Brain pericyte (primary cell): ENCODE measurements at places on chromosomes 1 and 21.

- no peak for DNase-seq
Measured at GRCh38 chr1:22869325-22869724, 103.3 kb downstream of the LACTBL1 start.

GRCh38 chr1:202967684-202968281 lies 726 bp upstream of the CYB5R1 start:
- no peak for DNase-seq

- no peak for DNase-seq
Measured at GRCh38 chr1:118963456-118964430, 24.4 kb downstream of the TBX15 start.

DNA sequence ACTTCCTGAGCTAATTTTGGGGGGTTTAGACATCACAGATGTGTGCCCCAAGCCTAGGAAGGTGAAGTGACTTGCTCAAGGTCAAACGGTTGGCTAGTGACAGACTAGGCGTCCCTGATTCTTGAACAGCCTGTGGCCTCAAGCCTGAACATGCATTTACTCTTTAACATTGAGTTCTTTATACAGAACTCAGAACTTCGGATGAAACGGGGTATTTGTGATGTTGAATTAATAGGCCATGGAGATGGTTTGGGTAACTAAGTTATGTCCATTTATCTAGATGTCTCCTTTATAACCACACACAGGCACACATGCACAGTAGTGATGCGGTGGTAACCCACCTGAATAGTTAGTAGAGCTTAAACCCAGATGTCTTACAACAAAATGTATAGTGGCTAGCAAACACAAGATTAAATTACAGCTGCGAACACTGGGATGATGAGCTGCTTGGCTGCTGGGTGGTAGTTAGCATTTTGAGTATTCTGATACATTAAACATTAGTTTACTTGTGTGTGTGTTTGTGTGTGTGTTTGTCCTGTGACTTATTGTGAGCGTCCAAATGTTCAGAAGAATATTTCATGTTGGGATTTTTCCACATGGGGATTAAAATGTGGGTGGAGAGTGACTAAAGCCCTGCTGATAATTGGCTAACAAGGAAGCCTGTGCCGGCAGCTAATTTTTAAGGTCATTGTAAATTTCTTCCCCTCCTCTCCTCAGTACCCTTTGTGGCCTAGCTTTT lies 2.3 kb downstream of the ATP1A1 start:
- no peak for DNase-seq

DNA sequence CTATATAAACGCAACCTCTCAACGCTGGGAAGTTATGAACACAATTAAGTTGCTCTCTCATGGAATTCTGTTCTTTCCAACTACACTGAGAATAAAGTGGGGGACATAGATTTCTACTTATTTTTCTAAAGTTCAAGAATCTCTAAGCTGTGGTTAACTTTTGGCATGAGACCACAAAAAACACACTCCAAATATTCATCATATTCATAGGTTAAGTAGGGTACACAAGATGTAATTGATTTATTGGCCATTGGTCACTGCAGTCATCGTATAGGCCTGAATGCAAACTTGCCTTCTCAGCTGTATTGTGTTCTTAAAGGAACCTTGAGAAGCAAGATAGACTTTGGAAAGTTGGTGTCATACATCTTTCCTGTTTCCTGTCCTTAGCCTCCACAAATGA lies 40.3 kb downstream of the PRRX1 start:
- no peak for DNase-seq

DNA sequence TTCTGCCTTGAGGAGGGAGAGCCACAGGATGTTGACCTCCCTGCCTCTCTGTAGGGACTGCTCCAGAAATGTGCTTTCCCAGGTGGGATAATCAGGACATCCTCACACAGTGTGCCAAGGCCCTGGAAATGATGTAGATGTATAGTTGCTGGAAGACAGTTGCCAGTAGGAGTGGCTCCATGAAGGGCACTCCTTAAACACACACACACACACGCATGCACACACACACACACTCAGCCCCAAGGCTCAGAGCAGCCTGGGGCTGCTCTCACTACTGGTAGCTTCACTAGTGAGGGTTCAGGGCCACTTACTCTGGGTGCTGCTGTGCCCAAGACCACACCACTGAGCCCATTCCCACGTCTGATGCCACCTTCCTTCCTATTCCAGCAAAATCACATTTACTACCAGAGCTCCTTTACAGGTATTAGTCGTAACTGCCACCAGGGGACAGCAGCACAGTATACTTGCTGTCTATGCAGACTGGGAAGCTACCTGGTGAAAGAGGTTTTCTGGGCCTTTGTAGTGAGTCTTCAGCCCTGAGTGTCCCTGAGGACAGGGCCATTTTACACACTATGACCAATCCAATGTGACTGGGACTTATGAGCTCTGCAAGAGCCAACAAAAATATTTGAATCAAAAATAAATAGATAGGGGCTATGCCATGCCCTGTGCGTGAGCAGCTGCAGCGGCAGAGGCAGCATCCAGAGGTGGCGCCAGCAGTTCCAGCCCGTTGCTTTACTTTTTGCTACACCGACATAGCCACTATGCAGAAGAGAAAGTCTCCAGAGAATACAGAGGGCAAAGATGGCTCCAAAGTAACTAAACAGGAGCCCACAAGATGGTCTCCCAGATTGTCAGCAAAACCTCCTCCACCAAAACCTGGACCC lies 15.0 kb downstream of the CRNN start:
- DNase-seq: no peak

- DNase-seq: no peak
Measured at GRCh38 chr1:66439031-66439740, 94.8 kb upstream of the SGIP1 start.

DNA sequence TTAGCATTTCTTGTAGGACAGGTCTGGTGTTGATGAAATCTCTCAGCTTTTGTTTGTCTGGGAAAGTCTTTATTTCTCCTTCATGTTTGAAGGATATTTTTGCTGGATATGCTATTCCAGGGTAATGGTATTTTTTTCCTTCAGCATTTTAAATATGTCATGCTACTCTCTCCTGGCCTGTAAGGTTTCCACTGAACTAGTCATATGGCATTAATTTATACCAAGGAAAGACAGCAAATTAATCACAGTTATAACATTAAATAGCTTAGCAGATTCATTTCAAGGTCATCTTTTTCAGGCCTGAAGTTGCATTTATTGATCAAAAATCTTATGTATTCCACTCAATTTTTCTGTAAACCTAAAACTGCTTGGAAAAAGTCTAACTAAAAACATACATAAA lies 54.9 kb downstream of the AK5 start:
- no peak for DNase-seq

- no peak for DNase-seq
Measured at GRCh38 chr1:43338001-43338400, 383 bp downstream of the MPL start.

GRCh38 chr1:112239683-112240330 lies 156.2 kb upstream of the CTTNBP2NL start:
- no peak for DNase-seq

DNA sequence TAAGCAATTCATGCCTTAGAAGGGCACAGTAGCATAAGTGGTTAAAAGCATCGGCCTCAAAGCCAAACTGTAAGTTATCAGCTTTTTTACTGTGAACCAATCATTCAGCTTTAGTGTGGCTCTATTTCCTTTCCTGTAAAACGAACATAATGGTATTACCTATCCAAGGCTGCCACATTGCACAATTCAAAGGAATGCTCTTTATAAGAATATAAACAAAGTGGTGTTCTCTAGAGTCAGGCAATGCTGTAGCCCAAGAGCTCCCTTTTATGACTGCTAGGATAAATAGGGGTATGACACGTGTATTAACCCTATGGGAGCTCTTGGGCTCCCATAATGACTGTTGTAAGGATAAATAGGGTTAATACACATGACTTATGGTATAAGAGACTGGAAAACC lies 25.4 kb downstream of the INTS7 start:
- no peak for DNase-seq

DNA sequence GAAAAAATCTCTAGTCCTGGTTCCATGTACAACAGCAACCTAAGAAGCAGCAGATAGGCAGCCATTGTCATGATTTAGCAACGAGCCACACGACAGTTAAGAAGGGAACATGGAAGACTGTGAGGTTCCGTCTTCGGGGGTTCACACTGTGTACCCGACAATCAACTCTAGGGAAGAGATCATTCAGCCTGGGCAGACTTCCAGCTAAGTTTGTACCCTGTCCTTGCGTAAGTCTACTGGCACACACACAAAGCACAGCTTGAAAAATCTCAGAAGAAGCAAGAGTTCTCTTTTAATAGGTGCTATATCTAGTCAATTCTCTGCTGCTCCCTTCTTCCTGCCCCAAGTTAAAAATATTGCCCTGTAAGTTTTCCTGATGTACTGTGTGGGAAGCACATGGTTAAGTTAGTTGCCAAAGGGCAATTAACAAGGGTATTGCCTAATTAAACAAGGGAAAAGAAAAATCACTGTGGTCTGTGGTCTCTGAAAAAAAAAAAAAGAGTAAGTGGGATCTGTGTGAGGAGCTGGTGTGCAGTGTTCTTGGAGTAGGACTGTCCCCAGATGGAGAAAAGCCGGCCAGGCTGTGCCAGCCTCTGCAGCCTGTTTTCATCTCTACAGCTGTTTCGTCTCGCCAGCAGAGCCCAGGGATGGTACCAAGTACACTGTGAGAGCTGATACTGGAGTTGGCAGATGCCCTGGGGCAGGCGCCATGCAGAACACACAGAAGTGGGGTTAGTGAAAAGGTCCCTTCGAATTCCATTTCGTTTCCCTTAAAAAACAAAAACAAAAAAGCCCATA lies 6.4 kb upstream of the MYBPHL start:
- no peak for DNase-seq

- DNase-seq: no peak
Measured at GRCh38 chr1:7885513-7886404, 32.9 kb upstream of the UTS2 start.
